Hematopoietic multipotent progenitor cell (in vitro differentiated cells): ENCODE measurements at places on chromosomes 5 and 9.

DNA sequence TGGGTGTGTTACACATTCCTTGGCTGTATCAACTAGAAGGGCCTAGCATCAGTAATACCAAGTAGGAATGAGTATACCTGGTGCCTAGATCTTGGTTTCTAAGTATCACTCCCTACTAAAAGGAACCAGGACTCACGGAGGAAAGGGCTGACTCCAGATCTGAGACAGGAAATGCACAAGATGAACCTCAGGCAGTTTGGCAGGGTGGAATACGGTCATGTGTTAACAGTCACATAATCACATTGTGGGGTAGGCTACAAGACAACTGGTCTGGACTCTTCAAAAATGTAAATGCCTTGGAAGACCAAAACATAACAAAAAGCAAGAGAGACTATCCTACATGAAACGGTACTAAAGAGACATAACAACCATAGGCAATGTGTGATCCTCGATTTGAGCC is 158.8 kb downstream of the CRB2 start:
- DNase-seq: no peak

GRCh38 chr9:118957585-118957984 is 411.6 kb downstream of the BRINP1 start:
- DNase-seq: no peak

DNA sequence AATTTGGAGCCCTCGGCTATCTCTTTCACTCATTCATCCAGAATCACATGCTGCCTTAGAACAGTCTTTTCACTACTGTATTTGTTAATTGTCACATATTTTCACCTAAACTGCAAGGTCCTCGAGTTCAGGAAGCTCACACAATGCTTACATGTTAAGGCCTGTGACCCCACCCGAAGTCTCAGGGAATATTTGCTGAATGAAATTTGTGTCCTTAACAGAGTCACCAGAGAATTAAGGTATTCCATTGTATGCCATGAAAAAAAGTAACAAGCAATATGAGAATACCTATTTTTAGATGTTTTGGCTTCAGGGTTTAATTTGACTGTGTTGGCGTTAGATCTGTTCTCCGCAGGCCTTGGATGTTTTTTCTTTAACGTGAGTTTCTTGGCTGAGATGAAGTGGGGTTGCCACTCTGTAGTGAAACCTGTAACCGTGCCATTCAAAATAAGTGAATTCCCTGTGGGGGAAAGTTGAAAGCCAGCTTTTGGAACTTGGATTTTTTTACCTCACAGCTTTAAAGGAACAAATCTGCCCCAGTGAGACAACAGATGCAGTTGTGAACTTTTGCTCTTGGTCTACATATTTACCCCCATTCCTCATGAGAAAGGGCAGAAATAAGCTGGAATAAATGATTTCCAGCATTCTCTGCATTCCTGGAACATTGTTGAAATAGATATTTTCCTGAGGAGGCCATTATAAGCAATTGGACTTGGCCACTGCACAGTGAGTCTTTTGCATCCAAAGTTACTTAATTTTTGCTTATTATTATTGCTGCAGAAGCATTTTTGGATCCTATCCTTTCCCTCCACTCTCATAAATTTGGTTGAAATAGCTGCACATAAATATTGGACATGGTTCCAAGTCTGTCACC is 35.9 kb upstream of the FBP1 start:
- DNase-seq: no peak

DNA sequence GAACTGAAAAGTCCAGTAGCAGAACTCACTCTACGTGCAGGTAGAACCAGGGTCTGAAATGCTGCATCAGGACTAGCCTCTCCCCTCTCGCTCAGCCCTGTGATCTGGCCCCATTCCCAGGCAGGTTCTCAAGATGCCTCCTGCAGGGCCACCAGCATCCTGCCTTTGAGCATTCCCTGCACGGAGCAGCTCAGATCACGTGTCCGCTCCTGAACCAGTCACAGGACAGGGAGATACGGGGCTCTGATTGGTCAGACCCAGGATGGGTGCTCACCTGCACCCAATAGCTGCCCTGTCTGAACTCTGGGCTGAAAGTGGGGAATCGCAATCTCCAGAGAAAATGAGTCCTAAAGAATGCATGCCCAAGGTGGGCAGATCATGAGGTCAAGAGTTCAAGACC is 50.8 kb downstream of the NEURL1B start:
- DNase-seq: no peak

GRCh38 chr5:155024015-155024414 is 10.5 kb downstream of the KIF4B start:
- no peak for DNase-seq
